ENCODE measurements at places on chromosomes 11 and 22.

- DNase-seq, result no peak
Measured at GRCh38 chr11:65002706-65003105, 5.9 kb upstream of the BATF2 start.

- DNase-seq, result no peak
Measured at GRCh38 chr11:134592391-134592990, 180.4 kb upstream of the B3GAT1 start.

GRCh38 chr11:110358336-110358735 lies 61.9 kb upstream of the RDX start:
- no peak for DNase-seq

GRCh38 chr11:69707176-69707575 lies 3.4 kb upstream of the FGF19 start:
- DNase-seq, result no peak

DNA sequence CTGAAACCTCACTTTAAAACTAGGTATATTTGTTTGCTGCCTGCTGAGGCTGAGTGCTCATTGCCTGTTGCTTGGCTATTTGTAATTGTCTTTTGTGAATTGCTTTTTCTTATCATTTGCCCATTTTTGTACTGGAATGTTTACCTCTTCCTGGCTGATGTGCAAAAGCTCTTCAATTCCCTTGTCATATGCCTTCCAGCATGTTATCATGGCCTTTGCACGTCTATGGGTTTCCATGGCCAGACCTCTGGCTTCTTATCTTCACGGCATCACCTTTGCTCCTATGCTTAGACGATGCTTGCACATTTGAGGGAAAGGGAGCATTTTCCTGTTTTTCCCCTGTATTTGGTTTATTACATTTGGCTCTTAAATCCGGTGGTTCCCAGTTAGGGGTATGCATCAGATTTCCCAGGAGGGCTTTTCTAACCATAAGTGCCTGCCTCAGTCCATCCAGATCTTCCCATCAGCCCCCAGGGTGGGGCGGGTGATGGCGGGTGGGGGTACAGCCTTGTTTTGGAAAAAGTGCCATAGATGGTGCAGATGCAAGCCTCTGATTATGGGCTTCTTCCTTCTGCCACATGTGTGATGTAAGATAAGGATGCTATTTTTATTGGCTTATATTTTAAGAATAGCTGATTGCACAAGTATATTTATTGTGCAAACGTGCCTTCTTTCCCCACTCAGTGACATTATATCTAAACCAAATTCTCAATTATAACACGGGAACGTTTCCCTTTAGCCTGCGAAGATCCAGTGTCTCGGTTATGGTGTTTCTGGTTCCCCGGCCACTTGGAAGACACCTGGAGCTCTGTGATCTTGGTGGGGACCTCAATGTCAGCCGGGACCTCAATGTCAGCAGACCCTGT lies 70.6 kb upstream of the SEPTIN5 start:
- no peak for DNase-seq

- no peak for DNase-seq
Measured at GRCh38 chr11:70844387-70844786, 408.0 kb downstream of the SHANK2 start.

- DNase-seq, result no peak
Measured at GRCh38 chr22:28148816-28149465, 229.9 kb upstream of the PITPNB start.

- DNase-seq, result no peak
Measured at GRCh38 chr11:20109731-20110445, 50.4 kb downstream of the DBX1 start.

- DNase-seq, result no peak
Measured at GRCh38 chr11:60957188-60957587, 5.2 kb upstream of the SLC15A3 start.
